CD8-positive, alpha-beta T cell (primary cell): ENCODE measurements at places on chromosomes 6 and 20.

- no peak for DNase-seq
Observed at GRCh38 chr6:118712969-118713368, 61.6 kb upstream of the CEP85L start.

- DNase-seq = no peak
Observed at GRCh38 chr6:25448965-25449538, 169.9 kb downstream of the CARMIL1 start.

- no peak for DNase-seq
Observed at GRCh38 chr6:155349129-155349528, 34.8 kb upstream of the TFB1M start.

- DNase-seq = no peak
Observed at GRCh38 chr6:145895802-145896201, 68.4 kb downstream of the SHPRH start.

DNA sequence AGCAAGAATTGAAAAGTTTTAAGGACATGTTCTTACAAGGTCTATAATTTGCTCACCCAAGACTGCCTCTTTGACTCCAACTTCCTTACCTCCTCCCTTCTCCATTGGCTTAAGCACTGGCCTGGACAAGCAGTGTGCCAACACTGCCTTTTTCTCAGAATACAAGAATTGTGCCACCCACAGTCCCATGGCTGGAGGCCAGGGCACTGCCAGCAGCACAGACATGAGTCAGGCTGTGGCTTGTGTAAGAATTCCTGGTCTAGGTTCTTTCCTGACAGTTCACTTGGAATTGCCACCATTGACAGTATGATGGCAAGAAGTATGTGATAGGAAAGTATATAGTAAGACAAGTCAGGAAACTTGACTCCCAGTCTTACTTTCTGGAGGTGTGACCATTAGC, 202.7 kb upstream of the MARCKS start:
- DNase-seq = no peak

- DNase-seq = no peak
Observed at GRCh38 chr6:22353101-22353500, 56.3 kb upstream of the PRL start.

DNA sequence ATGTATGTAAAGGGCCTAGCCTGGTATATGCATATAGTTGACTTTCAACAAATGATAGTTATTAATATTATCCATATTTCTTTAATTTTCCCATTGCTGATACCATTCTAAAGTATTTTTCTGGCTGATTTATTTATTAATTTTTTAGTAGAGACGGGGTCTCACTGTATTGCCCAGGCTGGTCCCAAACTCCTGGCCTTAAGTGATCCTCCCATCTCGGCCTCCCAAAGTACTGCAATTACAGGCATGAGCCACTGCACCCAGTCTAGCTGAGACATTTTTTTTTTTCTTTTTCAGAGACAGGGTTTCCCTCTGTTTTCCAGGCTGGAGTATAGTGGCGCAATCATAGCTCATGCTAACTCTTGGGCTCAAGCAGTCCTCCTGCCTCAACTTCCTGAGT, 29.8 kb upstream of the MROH8 start:
- DNase-seq = no peak

GRCh38 chr6:102355578-102355977, 962.1 kb downstream of the GRIK2 start:
- DNase-seq = no peak

DNA sequence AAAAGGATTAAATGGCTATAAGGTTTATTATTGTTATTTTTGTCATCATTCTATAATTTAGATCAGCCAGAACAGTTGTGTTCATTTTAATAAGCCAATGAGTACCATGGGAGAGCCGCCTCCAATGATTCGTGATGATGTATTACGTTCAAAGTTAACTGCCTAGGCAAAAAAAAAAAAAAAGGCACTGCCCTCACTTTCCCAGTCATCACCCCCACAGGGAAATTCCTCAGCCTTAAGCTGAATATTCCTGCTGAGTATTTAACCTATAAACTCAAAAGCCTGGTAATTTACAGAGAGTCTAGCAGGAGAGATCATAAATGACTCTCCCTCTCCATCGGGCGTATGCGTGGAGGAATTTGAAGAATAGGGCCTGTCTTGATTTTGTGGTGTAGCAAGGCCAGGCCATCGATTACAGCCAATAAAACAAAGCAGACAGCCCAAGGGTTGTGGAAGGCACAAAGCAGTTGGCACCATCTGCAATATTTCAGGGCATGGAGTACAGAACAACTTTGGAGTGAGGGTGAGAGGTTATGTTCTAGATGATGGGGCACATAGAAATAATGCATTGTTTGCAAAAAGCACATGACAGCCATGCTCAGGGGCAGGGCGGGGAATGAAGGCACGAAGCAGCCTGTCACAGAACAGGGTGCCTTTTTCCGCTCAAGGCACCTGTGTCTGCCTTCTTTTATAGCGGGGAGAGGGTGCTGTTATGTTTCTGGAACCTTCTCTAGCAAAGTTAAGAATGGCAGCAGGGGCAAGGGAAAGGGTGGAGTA, 138.2 kb upstream of the DTNBP1 start:
- DNase-seq = no peak

DNA sequence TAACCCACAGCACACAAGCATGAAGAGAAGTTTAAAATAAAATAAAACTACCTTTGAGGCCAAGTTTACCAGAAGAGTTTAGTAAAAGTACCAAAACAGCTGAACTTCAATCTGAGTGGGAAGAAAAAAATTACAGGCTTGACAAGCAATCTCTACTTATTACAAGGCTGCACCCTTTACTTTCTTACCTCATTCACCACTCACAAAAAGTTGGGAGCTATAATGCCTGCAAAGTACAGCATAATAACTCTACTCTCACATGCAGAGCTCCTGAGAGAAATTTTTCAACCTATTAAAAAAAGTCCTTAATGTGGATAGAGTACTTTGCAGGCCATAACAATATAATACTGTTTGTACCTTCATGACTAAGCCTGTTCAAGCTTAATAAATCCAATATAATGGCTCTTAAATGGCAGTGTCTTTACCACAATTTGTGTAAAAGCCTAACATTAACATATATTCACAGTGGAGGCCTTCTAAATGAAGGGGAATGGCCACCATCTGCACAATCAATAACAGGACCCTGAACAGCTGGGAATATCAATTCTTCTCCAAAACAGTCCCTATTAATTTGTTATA, 103.1 kb downstream of the DST start:
- DNase-seq = no peak

- DNase-seq = no peak
Observed at GRCh38 chr6:32167761-32168262, 3.4 kb downstream of the EGFL8 start.

DNA sequence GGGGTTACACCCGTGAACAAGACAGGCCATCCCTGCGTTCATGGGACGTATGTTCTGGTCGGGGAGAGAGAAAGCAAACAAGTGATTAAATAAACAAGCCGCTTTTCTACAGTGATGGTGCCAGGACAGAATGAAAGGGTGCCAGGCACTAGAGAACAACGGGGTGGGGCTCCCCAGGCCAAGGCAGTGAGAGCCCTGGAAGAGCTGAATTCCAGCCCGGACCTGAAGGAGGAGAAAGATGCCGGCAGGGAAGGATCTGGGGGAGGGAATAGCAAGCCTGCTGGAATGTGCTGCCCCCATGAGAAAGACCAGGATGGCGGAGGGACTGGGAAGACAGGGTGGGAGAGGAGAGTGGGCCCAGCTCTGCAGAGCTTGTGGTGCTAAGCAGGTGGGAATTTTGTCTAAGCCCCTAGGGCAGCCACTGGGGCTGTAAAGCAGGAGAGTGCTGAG, 7.5 kb downstream of the SNAI1 start:
- no peak for DNase-seq

DNA sequence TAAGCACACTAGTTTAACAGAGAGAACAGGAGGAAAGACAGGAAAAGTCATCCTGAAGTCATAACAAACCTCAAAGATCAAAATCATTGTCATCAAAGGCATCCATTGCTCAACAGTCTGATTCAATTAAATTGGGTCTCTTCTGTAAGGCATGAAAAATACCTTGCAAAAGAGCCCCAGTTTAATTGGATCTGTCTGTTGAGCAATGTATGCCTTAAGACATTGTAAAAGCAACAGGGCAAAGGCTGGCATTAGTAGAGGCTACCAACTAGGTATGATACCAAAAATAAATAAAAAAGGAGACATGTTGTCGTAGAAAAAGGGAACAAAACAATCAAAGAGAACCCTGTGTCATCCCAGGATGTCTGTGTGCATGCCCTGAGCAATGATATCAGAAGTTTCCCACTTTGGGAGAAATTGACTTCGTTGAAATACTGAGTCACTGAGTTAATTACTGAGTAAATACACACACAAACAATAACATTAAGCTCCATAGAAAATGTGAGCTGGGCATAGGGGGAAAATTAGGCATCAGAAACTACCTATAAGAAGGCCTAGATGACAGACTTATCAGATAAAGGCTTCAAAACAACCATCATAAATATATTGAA, 1013.8 kb upstream of the CITED2 start:
- no peak for DNase-seq

DNA sequence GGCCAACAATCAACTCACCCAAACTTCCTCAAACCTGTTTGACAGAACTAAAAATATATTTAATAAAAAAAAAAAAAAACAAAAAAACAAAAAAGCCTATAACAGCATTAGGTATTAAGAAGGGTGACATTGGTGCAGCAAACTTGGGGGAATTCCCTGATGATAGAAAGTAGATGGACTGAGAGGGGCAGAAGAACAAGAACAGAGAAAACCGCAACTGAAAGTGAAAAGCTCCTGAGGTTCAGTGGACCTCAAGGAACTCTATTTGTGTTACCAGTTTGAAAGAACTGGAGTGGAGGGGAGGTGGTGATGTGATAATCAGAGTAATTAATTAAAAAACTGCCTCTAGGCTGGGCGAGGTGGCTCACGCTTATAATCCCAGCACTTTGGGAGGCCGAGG, 53.8 kb downstream of the MACROD2 start:
- DNase-seq = no peak

DNA sequence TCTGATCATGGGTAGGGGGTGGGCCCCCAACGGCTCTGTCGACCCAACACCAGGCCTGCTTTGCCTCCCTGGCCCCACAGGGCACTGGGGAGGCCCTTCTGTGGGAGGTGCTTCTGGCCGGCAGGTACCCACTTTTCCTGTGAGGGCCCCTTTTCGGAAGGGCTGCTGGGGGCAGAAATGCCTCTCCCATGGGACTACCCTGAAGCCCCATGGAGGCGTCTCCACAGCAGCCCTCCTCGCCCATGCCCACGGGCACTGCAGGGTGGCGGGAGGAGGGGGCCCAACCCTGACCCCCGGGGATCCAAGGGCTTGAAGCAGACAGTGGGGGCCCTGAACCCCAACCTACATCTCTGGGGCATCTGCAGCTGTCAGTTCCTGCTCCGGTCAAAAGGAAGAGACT, 2.3 kb downstream of the BIRC7 start:
- no peak for DNase-seq

GRCh38 chr6:35718911-35719381, 17.9 kb upstream of the ARMC12 start:
- DNase-seq = no peak

- no peak for DNase-seq
Observed at GRCh38 chr6:97689078-97689754, 406.2 kb upstream of the MMS22L start.

DNA sequence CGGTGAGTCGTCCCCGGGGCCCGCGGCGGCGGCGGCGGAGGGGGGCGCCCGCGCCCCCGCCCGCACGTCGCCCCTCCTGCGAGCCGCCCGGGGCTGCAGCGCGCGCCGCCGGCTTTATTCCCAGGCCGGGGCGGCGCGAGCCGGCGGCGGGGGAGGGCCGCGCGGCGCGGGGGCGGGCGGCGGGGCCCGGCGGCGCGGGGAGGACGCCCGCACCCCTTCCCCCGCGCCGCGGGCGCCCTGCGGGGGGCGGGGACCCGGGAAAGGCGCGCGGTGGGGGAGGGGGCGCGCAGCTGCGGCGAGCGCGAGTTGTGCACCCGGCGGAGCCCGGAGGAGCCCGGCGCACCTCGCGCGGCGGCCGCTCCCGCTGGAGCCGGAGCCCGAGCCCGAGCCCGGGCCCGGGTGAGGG, 646 bp downstream of the HMGA1 start:
- peak; percentile 67 for DNase-seq

DNA sequence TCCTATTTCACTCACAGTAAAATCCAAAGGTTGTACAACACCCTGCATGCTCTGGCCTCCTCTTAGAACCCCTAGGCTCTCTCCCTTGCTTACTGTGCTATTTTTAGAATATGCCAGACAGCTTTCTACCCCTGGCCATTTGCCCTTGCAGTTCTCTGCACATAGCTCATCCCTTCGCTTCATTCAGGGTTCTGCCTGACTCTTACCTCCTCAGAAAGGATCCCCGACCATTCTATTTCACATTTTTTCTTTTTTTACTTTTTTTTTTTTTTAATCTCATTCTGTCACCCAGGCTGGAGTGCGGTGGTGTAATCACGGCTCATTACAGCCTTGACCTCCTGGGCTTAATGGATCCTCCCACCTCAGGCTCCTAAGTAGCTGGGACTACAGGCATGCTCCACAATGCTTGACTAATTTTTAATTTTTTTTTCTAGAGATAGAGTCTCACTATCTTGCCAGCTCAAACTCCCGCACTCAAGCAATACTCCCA, 33.6 kb downstream of the COMMD7 start:
- DNase-seq = no peak

DNA sequence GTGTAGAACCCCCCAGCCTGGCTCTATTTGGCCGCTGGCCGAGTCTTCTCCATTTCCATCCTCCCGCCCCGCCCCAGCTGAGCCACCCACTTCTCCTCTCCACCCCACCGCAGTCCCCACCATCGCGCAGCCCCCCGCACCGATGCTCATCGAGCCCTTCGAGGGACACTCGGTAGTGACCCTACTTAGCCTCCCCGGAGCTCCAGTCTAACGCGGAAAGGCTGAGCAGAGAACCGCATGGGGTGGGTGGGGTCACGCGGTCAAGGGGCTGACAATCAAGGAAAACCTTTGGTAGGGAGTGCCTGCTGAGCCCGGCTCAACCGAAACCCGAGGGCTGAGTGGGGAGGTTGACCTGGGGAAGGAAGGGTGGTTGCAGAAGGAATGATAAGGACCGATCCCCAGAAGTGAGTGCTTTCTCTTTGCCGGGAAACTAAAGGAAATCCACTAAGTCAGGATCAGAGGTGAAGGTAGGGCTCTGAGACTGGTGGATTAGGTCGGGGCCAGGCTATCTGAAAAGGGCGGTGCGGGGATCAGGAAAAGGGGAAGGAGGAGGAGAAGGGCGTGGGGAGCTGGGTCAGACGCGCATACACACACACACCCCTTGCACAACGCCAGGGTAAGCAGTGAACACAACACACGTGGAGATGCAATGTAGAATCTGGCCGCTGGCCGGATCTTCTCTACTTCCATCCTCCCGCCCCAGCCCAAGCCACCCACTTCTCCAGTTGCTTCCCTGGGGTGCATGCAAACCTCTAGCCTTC, 49.8 kb downstream of the CPXM1 start:
- no peak for DNase-seq

- no peak for DNase-seq
Observed at GRCh38 chr6:40315060-40315459, 272.1 kb downstream of the LRFN2 start.

GRCh38 chr6:146050168-146050567, 21.3 kb downstream of the GRM1 start:
- no peak for DNase-seq

- DNase-seq = peak; percentile 4
Observed at GRCh38 chr20:4369798-4370124, 351.9 kb upstream of the PRND start.
